ENCODE measurements at places on chromosomes 6 and 20.

DNA sequence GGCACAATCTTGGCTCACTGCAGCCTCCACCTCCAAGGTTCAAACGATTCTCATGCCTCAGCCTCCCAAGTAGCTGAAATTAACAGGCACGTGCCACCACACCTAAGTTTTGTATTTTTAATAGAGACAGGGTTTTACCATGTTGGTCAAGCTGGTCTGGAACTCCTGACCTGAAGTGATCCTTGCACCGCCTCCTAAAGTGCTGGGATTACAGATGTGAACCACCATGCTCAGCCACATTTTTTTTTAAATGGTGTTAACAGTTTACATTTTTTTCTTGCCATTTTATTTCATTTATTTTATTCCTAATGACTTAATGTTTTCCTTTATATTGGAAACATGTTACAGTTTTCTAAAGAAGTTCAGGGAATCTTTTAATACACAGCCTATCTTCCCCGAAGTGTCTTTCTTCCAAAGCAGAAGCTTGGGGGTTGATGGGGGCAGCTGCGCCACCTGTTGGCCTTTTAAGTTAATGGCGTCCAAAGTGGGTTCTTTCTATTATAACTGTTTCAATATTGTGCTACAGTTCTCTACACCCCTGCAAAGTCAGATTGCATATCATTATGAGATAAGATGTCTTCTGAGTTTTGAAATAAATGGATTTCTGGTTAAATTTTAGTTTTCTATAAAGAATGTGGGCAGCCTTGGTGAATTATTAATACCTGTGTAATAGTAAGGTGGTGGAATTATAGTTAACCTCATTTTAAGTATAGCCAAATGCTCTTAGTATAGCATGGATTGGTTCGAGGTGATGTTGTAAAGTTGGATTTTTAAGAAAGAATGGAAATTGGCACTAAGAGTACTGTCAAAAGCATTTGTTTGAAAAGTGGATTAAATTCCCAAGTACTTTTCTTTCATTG lies 42.0 kb upstream of the PLCG1 start:
- DNase-seq: peak; percentile 60

- DNase-seq: no peak
Observed at GRCh38 chr6:168884050-168884645, 369.5 kb downstream of the THBS2 start.

- DNase-seq: no peak
Observed at GRCh38 chr6:136470044-136470443, 80.2 kb downstream of the MAP7 start.

GRCh38 chr6:108117427-108118358 lies 43.2 kb upstream of the OSTM1 start:
- DNase-seq: no peak
